ENCODE measurements at places on chromosomes 3 and 15. TPM values are rescaled to one million over a fixed set of nuclear protein-coding genes. Genes with fewer than 3 reads are reported as not detected.

DNA sequence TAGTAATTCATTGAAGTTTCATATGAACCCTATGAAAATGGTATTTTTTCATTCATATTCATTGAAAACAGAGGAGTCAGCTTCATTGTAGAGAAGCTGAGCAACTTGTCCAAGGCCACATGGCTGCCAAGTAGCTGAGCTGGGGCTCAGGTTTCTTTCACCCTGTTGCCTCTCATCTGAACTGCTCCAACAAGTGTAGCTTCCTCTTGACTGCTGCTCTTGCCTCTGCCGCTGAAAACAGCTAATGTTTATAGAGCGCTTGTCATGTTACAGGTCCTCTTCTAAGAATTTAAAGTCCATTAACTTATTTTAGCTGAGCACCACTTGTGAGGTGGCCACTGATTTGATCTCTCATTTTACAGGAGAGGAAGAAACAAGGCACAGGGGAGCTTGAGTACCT, 81.1 kb downstream of the PDCD6IP start:
- DNase-seq = peak; percentile 29

DNA sequence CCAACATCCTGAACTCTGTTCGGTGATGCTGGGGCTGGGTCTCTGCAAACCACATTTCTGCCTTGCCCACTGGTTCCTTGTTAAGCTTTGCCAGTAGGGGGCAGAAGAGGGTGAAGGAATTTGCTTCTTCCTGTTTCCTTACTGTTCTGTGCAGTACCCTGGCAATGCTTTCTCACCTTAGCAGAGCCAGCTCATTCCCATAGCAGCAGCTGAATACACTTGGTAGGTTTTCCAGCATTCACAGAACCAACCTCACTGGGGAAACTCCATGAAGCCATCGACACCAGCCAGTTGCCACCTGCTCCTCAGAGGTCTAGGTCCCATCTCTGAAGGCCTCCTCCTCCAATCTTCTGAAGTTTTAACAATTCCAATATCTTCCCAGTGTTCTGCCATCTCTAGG, 308.4 kb downstream of the PDCD6IP start:
- no peak for DNase-seq

GRCh38 chr15:100113351-100114080, 228.3 kb downstream of the ADAMTS17 start:
- peak; percentile 78 for DNase-seq

COL8A1 gene
- polyA plus RNA-seq = 63.6 TPM

DNA sequence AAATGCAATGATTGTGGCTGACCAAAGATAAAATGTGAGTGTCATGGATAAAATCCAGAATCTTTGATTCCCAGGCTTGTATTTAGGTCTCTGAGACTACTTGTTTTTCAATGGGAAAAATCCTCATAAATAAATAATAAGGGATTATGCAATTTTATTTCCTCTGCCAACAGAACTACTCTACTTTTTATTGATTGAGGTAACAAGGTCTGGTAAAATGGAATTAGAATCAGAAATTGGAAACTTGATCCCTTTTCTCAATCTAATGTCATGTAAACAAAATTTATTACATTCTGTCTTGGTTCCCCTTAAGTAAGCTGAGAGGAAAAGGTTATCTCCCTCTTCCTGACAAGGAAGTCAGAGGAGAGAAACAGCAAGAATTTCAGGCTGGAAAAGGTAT, 48.3 kb upstream of the CCDC50 start:
- no peak for DNase-seq

GRCh38 chr15:79452244-79453051, 20.3 kb downstream of the MINAR1 start:
- no peak for DNase-seq

All from lung (tissue), 17 donors.